ENCODE measurements at places on chromosomes 11 and 22. TPM values are rescaled to one million over a fixed set of nuclear protein-coding genes. Genes with fewer than 3 reads are reported as not detected.

OR5B21 gene
- not detected for total RNA-seq

ESAM gene
- total RNA-seq, result 52.8 TPM

SMCO4 gene
- 6.4 TPM for total RNA-seq

MMP11 gene
- total RNA-seq, result 2.8 TPM

GRCh38 chr11:67266449-67267187, at the start of gene GRK2:
GRK2 (plus strand) TSS chr11:67266473; CDS start chr11:67266700, 227 bp downstream.
- DNase-seq, result no peak

DNA sequence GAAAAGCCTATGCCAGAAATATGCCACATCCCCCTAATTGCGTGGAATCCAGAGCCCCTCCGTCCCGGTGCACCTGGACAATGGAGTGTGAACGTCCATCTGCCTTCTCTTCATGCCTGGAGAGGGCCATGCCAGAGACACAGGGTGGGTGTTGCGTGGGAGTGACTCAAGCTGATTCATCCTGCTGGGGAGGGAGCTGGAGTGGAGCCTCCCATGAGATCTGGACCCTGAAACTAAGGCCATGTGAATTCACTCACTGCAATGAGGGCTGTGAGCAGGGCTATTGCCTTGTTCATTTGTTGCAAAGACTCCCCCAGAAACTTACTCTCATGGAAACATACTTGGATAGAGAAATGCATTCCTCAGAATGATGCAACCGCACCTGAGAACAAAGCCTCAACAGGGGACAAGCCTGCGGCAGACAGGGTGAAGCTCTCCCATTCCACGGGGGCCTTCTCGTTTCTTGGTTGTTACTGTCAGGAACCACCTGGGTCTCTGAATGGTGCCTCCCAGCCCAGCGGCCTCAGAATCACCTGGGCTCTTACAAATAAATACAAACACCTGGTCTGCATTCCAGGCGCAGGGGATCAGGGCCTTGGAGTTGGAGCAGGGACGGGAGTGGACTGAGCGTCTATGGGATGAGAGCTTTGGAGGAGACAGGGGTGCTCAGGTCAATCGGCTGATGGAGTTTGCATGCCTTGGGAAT, 1031.2 kb downstream of the BRD1 start:
- DNase-seq, result no peak

DNA sequence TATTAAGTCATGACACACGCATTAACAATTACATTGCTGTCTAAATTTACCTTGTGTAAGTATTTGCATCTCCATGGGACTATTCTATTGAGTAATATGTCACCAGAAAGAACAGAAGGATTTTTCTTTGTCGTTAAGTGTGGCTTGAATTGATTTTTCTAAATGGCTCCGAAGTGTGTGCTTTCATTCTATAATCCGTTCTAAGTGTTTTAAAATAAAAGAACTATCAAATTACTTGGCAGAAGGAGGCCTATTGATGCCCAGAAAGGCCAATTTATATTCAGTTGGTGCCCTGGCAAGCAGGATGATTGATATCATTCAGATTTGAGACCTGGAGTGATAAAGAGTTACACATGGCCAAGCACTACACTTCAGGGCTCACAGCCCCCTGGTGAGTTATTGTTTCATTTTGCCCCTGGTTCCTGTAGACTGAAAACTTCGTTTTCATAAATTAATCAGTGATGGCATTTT, 538.9 kb upstream of the ANO5 start:
- no peak for DNase-seq

DNA sequence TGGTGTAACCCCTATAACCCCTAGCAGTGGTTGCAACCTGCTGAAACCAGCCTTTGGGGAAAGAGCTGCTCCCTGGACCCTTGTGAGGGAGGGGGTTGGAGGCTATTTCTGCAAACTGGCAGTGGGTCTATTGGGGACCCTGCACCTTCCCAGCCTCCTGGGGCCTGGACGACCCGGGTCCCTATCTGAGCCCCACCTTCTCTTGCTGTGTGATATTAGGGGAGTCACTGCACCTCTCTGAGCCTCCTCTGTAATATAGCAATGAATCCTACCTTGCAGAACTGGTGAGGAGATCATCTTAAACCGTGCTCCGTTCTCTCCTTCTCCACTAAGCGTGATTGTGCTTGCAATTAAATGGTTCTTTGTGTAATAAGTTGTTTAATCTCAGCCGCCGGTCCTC, 24.0 kb upstream of the MPPED1 start:
- no peak for DNase-seq

DNA sequence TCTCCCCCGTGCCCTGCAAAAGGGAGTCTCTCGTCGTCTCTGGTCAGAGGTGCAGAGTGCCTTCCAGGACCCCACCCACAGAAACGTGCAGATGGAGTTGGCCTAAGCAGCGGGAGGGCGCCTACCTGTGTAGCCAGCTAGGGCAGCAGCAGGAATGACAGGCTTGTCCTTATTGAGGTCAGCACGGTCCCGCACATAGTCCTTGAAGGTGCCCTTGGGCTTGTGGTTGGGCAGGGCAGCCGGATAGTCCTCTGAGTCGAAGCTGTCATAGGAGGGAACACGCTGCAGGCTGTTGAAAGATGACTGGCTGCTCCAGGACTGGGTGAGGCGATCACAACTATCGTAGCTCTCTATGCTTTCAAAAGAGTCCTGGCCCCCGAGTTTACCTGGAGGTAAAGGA, 107.3 kb downstream of the ETS1 start:
- no peak for DNase-seq

DNA sequence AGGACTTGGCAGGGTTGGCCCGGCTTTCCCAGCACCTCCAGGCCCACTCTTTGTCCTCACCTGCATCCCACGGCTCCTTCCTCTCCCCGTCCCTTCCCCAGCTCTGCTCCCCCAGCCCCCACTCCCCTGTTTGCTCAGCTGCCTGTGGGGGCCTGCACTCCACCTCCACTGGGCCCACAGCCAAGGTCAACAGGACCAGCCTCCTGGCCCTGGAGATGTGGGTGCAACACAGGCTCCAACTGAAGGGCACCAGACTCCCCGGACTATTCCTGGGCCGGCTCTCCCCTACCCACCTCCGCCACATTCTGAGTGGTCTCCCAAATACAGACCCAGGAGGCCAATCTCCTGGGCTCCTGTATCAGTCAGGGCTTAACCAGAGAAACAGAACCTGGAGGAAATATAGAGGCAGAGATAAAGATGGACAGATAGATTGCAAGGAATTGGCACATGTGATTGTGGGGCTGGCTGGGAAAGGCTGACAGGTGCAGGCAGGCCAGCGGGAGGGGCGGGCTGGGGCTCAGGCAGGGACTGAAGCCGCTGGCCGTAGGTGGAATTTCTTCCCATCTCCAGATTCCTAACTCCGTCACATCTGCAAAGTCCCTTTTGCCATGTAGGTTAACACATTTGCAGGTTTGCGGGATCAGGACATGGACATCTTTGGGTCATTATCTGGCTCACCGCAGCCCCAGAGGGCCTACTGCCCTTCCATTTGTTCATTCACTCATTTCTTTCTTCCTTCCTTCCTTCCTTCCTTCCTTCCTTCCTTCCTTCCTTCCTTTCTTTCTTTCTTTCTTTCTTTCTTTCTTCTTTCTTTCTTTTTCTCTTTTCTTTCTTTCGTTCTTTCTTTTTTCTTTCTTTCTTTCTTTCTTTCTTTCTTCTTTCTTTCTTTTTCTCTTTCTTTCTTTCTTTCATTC, 45.8 kb upstream of the MYH9 start:
- DNase-seq, result no peak

GRCh38 chr22:44186121-44186510, 5.4 kb downstream of the PARVG start:
- no peak for DNase-seq

- no peak for DNase-seq
Observed at GRCh38 chr11:19410032-19410431, 169.3 kb upstream of the E2F8 start.

Data from esophagus muscularis mucosa (tissue), 4 donors.